ENCODE measurements at places on chromosomes 5 and 9.

DNA sequence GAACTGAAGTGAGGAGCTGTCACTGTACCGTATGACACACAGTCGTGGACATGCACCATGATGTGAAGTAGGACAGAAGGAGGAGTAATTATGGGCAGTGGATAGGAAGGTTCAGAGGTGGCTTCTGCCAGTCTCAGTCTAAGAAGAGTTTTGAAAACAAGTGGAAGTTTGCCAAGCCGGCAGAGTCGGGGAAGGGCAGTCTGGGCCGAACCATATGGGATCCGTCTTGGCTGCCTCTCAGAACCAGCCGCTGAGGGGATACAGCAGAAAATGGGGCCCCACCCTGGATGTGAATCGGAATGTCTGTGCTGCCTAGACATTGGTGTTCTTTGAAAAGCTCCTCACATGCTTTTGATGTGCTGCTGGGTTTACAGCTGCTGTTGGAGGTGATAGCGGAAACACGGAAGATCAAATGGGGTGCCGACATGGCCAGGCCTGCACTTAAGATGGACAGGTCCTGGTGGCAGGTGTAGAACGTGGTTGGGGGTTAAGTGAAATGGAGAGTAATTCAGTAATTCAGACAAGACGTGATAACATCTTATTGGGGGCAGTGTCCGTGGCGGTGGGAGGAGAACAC is 11.2 kb downstream of the SNX18 start:
- no peak for DNase-seq

DNA sequence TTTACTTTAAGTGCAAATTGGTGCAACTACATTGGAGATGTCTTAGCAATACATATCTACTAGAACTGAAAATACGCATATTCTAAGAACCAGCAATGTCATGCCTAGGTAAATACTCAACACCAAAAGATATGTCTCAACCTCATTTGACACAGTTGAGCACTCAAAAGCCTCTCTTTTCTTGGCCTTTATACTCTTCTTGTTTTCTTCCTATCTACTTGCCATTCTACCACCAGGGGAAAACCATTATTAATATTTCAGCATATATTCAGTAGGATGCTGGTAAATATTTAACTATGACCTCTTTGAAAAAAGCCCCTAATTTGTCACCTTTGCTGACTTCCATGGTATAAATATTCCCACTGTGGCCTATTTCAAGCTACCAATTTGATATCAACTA is 443.8 kb downstream of the LRRC70 start:
- DNase-seq, result no peak

DNA sequence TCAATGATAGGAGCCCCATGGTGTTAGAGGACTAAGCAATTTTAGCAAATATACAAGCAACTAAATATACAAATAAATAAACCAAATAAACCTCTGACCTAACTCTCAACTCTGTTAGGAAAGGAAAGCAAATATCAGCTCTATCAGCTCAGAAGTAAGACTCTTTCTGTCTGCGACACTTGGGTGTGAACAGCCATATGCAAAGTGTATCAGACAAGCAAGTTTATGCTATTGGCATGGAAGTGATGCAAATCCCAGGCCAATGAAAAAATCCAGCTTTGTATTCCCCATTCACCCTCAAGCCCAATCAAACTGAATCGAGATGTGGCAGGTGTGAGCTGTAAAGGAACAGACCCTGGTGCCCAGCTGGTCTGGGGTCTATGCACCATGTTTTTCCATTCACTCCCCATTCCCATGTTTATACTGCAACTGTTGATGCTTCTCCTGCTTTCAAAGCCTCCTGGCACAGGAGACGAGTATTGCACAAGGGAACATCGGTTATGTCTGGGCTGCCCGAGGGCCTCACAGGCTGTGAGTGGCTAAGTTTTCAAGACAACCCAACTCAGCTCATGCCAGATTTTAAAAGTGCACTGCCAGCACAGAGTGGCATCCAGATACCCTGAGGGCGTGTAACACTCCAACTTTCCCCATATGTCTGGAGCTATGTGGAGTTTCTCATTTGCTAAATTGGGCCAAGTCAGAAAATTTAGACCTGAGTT is 73.1 kb downstream of the FEM1C start:
- DNase-seq, result no peak

GRCh38 chr9:27487128-27487640 is 36.9 kb upstream of the IFNK start:
- DNase-seq, result no peak

All from common myeloid progenitor, CD34-positive (primary cell).